ENCODE measurements at places on chromosomes 5 and 9.

DNA sequence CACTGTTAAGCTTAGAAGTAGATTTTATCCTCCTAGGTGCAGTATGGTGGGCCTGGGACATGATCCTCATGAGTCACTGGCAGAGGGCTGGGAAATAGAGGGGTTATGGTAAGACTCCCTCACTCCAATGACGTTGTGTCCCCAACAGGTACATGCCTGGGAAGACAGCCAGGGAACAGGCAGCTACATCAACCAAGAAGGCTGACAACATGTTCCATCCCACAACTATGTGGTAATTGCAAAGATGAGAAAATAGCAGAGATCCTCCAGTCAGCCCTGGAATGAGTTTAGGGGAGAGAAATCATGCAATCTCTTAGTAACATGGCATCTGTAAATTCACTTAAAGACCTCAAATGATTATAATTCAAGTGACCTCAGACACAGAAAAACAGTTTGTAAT is 114.4 kb upstream of the LIFR start:
- DNase-seq, result no peak

GRCh38 chr5:73394610-73395009 is 54.0 kb downstream of the FOXD1 start:
- no peak for DNase-seq

DNA sequence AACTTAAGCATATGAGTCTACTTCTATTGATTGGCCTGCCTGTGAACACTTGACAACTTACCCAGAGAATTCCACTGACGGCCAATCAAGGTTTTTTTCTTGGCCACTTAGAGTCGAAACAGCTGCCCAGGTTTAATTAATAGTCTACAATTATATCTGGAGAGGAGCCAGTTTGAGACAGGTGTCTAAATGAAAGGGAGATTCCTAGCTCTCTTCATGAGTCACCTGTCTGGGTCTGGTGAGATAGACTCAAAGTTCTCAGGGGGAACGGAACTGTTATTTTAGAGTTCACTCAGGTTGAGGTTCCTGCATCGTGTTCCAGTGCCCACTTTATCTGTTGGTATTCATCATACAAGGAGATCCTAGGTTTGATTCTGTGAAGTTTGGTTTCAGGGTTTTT is 111.0 kb downstream of the CD180 start:
- DNase-seq, result peak; percentile 47

GRCh38 chr9:136729144-136729543 is 13.6 kb downstream of the LCN10 start:
- DNase-seq, result no peak

GRCh38 chr5:169272111-169272510 is 28.8 kb downstream of the SLIT3 start:
- DNase-seq, result no peak

DNA sequence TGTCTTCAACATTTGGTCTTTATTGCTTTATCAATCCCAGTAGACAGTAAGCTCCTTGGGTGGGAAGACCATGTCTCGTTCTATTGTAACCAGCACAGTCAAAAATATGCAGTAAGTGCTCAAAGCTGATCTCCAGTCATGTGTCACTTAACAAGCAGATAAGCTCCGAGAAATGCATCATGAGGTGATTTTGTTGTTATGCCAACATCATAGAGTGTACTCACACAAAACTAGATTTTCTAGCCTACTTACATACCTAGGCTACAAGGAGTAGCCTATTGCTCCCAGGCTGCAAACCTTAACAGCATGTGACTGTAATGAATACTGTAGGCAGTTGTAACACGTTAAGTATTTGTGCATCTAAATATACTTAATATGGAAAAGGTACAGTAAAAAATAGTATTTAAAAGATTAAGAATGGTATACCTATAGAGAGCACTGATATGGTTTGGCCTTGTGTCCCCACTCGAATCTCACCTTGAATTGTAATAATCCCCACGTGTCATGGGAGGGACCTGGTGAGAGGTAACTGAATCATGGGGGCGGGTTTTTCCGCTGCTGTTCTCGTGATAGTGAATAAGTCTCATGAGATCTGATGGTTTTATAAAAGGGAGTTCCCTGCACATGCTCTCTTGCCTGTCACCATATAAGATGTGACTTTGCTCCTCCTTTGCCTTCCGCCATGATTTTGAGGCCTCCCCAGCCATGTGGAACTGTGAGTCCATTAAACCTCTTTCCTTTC is 39.8 kb upstream of the PCSK5 start:
- DNase-seq, result no peak

GRCh38 chr9:135297456-135298075 is 182.0 kb upstream of the PPP1R26 start:
- no peak for DNase-seq

- DNase-seq, result no peak
These were observed 17.5 kb downstream of the ANKRD33B start for GRCh38 chr5:10581424-10581748.

DNA sequence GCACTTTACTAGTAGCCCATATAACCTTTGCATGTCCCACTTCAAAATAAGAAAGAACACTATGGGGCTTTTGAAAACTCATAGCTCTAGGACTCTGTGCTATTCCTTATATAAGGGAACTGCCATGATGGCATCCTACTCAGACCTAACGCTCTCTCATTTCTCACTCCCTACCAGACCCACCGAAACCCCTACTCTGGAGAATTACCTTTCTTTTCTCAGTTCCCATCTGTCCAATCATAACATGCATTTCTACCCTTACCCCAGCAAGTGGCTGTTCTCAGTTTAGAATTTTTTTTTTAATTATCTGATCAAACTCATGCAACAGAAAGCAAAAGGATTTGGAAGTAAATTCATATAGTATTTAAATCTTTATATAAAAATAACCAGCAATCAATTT is 27.3 kb downstream of the CARNMT1 start:
- no peak for DNase-seq

GRCh38 chr9:108296056-108296455 is 559.7 kb downstream of the ACTL7B start:
- no peak for DNase-seq

- no peak for DNase-seq
These were observed 246.8 kb upstream of the PRDM9 start for GRCh38 chr5:23260621-23261020.

- DNase-seq, result no peak
These were observed 337.0 kb upstream of the SMC2 start for GRCh38 chr9:103757062-103757461.

DNA sequence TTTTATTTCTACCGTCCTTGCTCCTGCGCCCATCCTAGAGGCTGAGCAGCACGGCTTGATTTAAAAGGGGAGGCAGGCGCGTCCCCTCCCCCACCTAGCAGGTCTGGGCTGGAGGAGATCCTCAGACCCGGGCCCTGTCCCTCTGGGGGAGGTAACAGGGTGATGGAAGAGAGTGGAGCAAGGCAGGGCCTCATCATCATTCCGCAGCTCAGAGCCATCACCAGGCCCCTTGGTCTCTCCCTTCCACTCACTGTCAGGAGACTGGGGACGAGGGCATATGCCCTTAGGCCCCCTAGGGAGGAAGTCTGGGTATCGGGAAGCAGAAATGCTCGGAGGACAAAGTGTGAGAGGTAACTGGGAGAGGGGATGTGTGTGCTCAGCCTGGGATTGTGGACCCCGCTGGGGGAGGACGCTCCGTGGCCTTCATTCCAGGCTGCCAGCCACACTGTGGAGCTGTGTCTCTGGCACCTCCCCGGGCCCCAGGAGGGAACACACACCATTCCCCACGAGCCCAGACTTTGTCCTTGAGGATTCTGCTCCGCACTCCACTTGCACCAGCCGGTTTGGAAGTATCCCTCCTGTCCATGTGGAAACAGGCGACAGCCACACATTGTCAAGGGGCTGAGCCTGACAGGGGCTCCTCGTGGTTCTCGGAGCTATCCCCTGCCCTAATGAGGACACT is 761 bp downstream of the REEP2 start:
- no peak for DNase-seq

DNA sequence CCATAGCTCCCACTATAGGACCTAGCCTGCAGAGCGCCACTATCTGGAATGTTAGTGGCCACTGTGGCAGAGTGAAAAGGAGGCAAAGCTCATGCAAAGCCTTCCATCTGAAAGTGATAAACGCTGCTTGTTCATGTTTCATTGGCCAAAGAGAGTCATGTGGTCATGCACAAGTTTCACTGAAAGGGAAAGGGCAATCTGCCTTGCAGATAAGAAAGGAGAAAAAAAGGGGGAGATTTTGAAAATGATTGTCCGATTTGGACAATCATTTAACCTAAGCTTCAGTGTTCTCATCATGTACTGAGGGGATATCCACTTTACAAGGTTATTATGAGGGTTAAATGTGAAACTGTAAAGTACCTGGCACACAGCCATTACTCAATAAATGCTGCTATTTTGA is 9.0 kb upstream of the MOB3B start:
- no peak for DNase-seq

DNA sequence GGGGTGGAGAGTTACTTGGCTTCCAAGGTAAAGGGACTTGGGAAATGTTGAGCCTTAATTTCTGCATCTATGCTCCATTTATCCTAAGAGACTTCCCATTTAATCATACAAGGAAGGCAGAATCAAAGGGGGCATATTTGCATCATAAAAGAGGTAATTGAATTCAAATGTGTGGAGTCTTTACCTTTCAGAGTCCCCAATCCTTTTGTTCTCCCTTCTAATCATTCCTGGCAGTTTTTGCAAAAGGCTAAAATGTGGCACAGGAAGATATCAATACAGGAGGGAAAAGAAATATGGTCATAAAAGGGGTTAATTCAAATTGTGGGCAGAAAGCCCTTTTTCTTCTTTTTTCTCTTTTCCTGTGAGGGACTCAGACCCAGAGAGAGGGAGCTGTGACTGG is 69.5 kb downstream of the SFXN1 start:
- DNase-seq, result no peak

- DNase-seq, result no peak
These were observed 17.8 kb downstream of the SERINC5 start for GRCh38 chr5:80238097-80238496.

GRCh38 chr5:68033961-68034571 is 181.5 kb upstream of the PIK3R1 start:
- no peak for DNase-seq

DNA sequence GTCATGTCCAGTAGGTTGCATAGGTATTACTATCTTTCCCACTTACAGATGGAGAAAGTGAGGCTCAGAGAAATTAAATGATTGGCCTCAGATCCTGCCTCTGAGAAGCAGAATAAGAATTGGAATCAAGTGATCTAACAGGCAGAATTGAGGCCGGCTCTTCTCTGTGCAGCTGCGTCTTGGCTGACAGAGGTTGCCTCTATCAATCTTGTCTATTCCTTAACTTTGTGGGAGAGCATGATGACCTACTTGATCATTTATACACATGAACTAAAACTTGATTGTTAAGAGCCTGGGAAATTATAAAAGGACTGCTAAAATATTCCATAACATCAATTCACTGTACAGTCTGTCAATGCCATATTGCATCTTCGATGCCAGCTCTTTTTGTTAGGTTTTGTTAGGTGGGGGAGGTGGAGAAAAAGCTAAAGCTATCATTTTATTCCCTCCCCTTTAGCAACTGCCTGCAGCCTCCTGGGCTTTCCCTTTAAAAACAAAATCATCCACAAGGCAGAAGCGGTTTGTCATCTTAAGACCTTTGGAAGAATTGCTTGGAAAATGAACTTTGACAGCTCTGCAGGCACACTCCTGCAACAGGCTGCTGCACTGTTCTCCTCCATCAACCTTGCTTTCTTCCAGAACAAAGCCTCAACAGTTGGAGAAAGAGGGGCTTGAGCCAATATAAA is 247.4 kb downstream of the SMARCA2 start:
- no peak for DNase-seq

GRCh38 chr5:95780597-95780996 is 41.9 kb downstream of the GLRX start:
- DNase-seq, result no peak

GRCh38 chr5:39870137-39870536 is 445.4 kb upstream of the DAB2 start:
- no peak for DNase-seq

- no peak for DNase-seq
These were observed 5.3 kb downstream of the MACROH2A1 start for GRCh38 chr5:135393691-135394090.

DNA sequence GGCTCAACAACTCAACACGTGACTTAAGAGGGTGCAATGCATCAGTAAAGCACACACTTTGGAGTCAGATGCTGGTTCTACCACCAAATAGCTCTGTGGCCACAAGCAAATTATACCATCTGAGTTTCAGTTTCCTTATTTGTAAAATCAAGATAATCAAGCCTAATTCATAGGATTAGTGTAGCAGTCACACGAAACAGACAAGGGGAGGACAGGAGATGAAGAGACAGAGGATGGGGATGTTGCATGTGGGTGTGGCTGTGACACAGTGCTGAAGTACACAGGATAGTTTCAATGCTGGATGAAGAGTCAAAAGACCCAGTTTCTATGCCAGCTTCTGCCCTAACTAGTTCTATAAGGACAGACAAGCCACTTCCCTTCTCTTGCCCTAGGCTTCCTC is 60.2 kb downstream of the SPOCK1 start:
- no peak for DNase-seq

DNA sequence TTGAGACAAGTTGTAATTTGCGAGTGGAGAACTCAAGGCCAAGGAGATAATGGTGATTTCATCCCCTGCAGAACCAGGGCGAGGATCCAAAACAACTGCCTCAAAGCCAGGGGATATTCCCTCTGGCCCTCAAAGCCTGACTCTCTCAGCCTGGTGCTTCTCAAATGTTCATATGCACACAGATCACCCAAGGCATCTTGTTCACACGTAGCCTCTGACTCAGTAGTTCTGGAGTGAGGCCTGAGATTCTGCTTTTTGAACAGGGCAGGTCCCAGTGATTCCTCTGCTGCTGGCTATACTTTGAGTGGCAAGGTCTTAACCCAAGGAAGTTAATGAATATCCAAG is 30.2 kb upstream of the WWC1 start:
- no peak for DNase-seq

DNA sequence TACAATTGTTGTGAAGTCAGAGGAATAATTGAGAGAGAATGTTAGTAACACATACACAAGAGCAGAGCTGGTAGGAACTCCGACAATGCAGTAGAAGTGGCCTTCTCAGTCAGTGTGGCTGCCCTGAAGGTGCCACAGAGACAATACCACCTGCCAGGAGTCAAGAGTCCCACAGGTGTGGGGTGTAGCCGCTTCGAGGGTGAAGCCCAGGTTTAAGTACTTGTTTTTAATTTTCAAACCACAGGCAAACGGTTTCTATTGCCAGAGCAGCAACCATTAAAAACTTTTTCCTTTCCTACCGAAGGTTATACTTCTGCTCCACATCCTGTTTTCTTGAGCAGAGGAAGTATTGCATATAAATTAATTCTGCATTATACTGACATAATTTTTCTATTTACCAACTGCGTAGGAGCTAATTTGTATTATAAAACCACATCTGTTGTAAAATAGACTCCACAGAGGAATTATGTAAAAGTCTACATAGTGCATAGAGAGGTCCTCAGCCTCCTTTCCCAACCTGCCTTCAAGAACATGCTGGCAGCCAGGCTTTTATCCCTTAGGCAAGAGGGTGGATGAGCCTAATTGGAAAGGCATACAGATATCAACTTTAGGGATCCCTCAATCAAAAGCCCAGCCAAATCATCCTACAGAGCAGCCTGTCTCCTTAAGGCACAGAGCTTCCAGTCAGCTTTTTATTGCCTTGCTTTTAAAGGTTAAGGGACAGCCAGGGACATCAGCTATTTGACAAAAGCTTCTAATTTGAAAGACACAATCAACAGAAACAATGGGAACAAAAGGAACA is 12.9 kb upstream of the ACTBL2 start:
- no peak for DNase-seq
